Fibroblast of skin of left quadriceps (primary cell): ENCODE measurements at places on chromosomes 5 and 9.

DNA sequence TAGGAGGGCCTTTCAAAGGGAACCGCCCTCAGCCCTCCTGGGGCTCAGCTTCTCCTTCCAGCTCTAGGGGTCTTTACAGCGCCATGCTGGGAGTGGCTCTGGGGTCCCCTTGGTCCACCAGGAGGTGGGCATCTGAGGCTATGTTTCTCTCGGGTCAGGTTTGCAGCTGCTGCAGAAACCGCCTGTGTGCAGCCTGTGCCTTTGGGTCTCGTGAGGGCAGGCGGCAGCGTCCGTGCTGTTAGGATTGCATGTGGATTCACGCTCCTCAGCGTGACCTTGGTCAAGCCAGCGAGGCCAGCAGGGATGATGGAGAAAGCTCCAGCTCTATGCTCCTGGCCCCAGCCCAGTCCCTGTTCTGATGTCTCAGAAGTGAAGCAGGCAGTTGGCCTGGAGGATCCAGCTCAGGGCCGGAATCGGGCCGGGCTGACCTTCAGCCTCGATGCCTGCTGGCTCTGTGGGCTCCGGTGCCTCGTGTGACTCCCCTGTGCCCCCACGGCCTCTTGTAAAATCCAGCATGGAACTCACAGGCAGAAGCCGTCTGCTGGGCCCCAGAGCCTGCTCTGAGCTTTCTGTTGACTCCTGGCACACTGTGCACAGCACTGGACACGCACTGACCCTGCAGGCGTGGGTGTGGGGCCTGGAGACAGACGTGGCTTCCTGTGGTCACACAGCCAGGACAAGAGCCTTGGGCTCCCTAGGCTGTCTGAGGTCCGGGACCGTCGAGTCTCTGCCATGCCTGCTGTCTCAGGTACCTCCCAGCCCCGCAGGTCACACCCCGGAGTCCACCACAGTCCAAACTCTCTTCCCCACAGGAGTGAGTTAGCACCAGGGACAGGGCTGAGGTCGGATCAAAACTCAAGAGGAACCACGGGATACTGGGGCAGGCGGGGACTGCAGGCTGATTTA lies 54.3 kb downstream of the TRIP13 start:
- no peak for DNase-seq

DNA sequence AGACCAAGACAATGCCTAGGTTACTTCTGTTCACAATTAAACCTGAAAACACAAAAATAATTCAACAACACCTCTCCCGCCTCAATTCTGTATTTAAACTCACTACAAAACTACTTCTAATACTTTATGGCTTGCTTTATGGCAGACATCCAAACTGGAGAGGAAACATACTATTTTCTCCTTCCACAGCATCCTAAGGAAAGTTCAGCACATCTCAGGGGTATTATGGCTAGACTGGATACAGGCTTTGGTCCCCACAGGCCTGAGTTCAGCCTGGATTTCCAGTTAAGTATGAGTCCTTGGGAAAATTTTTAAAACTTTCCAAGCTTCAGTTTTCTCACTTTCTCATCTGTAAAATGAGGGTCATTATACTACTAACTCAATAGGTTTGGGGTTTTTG lies 480.2 kb downstream of the CAAP1 start:
- no peak for DNase-seq

GRCh38 chr5:150438873-150439546 lies 10.5 kb downstream of the RPS14 start:
- DNase-seq = no peak

- DNase-seq = no peak
These were observed 16.0 kb upstream of the SMIM32 start for GRCh38 chr5:136208916-136209315.

- DNase-seq = peak; percentile 14
These were observed 560.2 kb upstream of the CDH9 start for GRCh38 chr5:27598576-27598975.

DNA sequence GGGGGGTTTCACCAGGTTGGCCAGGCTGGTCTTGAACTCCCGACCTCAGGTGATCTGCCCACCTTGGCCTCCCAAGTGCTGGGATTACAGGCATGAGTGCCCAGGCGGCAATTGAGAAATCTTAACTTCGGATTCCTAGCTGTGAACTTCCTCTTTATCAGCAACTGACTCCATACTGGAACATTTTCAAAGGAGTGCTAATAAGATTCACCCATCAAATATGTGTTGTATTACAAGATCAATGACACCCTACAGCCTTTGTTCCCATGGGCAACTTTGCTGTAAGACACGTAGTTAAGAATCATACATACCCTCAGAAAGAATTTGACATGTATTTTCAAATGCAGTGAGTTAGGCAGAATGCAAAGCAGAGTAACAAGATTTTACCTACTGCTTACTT lies 23.1 kb upstream of the ACOT12 start:
- no peak for DNase-seq

DNA sequence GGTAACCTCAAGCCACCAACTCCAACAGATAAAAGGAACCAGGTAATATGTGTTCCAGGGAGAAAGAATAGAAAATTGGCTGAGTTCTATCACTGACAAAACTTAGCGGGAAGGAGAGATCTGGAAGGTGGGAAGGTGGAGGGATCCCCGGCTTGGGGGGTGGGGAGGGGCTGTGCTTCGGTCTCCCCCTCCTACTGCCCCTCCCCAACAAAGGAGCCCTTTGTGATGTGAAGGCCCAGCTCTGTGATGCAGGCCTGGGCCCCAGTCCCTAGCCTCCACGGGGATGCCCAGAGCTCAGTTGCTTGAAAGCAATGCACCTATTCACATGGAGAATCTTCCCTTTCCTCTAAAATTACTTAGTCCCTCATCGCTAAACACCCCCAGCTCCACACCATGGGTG lies 4.4 kb upstream of the ZNF484 start:
- no peak for DNase-seq

DNA sequence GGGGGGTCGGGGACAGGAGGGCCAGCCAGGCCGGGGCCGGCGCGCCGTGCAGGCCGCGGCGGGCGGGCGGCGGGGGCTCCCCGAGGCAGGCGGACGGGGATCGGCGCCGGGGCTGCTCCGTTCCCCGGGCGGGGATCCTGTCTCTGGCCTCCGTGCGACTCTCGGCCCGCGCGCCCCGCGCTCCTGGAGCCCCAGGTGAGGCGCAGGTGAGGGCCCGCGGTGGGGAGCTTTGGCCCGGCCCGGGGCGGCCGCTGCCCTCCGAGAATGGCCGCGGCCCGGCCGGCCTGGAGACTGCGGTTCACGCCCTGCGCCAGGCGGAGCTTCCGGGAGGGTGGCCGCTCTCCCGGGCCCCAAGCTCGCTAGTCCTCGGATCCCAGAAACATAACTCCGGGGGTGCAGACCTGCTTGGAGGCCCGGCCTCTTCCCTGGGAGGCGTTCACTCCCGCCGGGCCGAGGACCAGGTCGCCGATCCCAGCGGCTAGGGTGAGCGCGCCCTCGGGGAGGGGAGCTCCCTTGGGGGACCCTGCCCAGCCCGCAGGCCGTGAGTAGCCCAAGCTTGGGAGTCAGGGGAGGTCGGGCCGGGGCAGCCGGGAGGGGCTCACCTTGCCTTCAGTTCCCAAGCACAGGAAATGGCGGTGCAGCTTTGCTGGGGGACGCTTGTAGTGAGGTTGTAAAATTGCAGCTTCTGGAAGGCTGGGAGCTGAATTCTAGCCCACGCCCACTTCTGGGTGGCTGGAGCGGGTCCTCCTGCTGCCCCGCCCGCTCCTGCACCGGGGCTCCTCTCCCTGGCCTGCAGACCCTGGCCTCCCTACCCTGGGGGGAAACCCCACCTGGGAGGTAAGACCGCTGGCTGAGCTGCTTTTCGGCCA lies 723 bp downstream of the PPP1R26 start:
- DNase-seq = no peak

- DNase-seq = no peak
These were observed 18.8 kb downstream of the ZBTB5 start for GRCh38 chr9:37446401-37446800.

DNA sequence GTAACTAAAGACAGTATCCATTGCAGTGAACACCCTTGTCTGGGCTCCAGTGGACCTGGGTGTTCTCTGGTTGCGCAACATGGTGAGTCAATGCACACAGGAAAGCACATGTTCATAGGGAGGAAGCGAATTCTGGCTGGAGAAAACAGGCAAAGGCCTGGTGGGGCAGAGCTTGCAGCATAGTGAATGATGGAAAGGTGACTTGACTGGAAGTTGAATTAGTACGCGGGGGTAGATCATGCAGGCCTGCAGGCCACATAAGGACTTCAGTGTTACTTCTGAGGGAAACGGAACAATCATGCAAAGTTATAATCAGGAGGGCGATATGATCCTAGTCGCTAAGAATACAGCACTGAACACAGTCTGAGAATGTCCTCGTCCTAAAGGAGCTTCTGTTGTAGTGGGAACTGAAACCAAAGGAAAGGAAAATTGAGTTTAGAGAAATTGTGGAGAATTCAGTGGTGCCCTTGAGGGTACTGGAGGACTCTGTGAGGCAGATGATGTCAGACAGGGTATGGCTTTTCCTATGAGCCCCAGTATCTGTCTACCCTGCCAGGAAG lies 71.9 kb upstream of the RANBP3L start:
- peak; percentile 57 for DNase-seq

DNA sequence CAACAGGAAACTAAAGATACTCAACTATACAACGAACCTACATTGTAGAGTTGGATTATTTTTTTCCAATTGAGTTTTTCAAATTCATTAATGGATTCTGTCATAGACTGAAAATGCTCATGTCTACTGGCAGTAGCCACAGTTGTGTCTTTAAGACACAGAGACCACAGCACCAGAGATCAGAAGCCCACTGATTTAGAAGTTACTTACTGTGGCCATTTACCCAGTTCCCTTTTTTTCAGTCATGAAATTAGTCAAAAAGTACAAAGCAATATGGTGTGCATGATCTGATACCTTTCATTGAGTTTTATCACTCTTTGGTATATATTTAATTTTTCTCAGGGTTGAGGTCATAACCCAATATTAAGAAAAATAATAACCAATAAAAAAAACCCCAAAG lies 1640.2 kb upstream of the WWC1 start:
- no peak for DNase-seq

DNA sequence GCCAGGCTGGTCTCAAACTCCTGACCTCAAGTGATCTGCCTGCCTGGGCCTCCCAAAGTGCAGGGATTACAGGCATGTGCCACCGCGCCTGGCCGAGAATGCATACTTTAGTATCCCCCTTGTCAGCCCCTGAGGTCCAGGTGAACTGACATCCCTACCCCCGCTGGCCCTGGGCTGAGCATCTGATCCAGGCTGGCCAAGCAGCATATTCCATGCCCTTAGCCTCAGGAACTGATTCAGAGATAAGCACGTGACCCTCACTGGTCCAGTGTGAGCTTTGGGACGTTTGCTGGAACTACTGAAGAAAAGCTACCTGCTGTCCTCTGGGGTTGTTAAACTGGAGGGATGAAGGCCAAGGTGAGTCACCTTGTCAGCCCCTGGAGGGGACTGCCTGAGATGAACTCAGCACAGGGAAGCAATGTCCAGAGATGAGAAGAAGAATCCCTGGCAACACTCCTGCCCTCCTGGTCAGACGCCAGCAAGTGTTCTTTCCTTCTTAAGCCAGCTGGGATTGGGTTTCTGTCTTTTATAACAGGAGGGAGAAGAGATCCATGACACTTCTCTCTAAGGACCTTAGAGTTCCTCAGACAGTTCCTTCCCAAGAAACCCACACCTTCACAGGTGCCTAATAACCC lies 59.1 kb upstream of the FBXW11 start:
- DNase-seq = no peak

GRCh38 chr5:3709068-3709716 lies 113.6 kb downstream of the IRX1 start:
- no peak for DNase-seq

GRCh38 chr5:147743678-147744374 lies 38.7 kb downstream of the JAKMIP2 start:
- no peak for DNase-seq

- DNase-seq = no peak
These were observed 40.2 kb upstream of the AGXT2 start for GRCh38 chr5:35087991-35088390.

- DNase-seq = peak; percentile 35
These were observed 10.3 kb upstream of the PCDHB1 start for GRCh38 chr5:141040771-141041426.

GRCh38 chr9:4936823-4937222 lies 48.2 kb upstream of the JAK2 start:
- DNase-seq = no peak

DNA sequence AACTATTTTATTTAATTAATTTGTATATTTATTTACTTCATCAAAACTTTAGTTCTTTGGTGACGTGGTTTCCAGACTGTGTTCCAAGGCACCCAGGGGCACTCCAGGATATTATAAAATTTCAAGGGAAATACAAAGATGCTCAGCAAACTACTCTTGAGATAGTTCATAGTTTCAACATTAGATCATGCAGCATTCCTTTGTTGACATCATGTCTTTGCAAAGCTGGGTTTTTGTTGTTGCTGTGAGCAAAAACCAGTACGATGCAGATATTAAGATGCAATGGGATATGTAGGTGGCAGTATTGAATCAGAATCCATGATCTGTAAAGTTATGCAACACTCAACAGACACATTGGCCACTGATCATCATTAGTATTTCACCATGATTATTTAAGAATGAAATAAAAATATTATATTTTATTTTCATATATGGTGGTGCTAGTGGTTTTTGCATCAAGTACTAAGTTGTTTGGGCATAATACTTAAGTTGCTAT lies 219.7 kb downstream of the ADCY2 start:
- no peak for DNase-seq

DNA sequence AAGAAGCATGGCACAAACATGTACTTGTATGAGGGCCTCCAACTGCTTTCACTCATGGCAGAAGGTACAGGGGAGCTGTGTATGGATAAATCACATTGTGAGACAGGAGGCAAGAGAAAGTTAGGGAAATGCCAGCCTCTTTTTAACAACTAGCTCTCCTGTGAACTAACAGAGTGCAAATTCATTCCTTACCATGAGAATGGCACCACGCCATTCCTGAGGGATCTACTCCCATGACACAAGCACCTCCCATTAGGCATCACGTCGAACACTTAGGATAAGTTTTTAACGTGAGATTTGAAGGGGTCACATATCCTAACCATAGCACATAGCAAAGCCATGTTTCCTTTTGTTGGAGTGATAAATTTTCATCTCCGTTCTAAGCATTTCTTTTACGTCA lies 747.2 kb upstream of the CHD1 start:
- no peak for DNase-seq

DNA sequence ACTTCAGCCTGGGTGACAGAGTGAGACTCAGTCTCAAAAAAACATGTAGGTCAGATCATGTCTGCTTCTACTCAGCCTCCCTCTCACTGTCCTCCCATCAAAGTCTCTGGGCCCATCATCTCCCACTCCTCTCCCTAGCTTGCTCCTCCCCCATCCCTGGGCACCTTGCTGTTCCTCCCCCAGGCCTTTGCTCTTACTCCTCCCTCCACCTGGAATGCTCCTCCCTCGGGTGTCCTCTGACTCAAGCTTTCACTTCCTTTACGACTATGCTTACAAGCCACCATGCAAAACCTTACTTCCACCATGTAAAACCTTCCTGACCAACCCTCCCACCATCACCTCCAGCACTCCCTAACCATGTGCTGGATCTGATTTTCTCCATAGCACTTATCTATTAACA lies 51.5 kb downstream of the MTMR12 start:
- DNase-seq = no peak

DNA sequence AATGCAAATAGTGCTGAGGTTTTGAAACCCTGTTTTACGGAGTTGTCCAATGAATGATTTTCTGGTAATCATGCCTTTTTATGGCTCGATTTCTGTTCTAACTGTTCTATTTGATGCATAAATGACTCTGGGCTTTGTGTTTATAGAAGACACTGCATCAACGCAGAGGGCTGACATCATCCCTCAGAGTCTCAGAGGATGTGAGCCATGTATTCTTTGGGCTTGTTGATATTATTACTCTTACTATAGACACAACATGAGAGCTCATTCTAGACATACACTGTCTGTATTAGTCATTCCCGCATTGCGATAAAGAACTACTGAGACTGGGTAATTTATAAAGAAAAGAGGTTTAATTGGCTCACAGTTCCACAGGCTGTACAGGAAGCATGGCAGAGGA lies 31.6 kb downstream of the CDH6 start:
- no peak for DNase-seq
